ENCODE measurements at places on chromosomes 5 and 9.

- DNase-seq: no peak
These were observed 9.4 kb downstream of the OR2K2 start for GRCh38 chr9:111320631-111321030.

DNA sequence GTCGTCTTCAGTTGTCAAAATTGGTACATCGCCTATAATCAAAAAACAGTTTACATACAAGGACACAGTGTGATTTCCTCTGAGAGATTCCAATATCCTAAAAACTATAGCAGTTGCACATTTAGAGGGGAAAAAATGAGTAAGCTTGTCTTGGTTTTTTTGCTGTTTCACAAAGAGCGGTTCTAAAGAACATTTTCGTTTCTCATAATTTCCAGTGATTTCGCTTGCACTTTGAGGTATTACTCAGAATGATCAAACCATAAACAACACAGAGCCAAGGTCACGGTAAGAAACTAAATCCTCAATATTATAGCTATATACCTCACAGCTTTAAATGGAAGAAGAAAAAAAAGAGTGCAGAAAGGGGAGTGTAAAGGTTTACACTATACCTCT lies 861 bp downstream of the MTX3 start:
- DNase-seq: no peak

- no peak for DNase-seq
These were observed 215.2 kb upstream of the ELAVL2 start for GRCh38 chr9:24041160-24041690.

- no peak for DNase-seq
These were observed 691.2 kb downstream of the TLR4 start for GRCh38 chr9:118395415-118395814.

- DNase-seq: no peak
These were observed 312.2 kb downstream of the SPOCK1 start for GRCh38 chr5:137186759-137187461.

DNA sequence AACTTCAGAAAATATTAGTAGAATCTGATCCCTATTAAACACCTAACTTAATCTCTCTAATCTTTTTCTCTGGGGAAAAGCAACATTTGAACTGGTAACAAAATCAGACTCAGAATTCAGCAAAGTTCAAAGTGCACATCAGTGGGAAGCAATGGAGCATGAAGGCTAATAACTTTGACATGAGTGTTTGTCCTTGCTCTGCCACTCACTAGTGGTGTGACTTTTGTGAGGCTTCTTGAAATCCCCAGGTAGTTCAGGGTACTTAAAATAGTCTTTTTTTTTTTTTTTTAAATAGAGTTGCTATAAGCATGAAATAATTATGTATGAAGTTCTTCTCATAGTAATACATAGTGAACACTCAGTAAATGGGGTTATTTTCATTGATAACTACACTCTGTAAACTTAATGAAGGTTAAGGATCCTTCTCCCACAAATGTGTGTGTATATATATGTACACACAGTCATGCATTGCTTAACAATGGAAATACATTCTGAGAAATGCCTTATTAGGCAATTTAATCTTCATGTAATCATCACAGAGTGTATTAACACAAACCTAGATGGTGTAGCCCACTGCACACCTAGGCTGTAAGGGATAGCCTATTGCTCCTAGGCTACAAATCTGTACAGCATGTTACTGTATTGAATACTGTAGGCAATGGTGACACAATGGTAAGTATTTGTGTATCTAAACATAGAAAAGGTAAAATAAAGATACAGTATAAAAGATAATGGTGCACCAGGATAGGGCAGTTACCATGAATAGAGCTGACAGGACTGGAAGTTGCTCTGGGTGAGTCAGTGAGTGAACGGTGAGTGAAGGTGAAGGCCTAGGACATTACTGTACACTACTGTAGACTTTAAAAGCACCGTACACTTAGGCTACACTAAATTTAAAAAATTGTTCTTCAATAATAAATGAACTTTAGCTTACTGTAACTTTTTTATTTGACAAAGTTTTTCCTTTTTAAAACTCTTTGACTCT lies 73.3 kb upstream of the HMHB1 start:
- DNase-seq: no peak

DNA sequence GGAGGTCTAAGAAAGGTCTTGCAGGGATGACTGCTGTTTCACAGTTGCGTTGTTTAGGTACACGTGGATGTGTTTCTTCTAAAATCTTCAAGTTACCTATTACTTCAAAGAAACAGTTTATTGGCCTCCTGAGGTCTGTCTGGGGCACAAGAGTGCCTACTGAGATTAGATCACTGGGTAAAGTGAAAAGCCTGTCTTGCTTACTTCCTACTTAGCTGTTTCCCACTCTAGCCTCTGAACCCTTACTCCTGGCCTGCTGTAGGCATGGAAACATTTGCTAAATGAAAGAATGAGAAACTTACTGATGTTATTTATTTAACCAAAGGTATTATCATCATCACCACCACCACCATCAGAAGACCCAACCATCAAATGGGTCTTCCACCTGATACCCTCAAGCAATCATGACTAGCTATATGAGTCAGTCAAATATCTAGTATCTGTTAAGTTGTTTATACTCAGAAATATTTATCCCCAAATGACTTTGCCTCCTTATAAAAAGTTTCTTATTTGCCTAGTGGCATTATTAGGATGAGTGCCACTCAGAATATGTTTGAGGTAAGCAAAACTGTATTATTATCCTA lies 92.5 kb downstream of the ELAVL2 start:
- DNase-seq: no peak

GRCh38 chr9:112361601-112362000 lies 18.3 kb upstream of the HSDL2 start:
- DNase-seq: no peak

- DNase-seq: no peak
These were observed 239.3 kb upstream of the SGCD start for GRCh38 chr5:156087577-156088110.

- DNase-seq: no peak
These were observed 4.7 kb downstream of the MYORG start for GRCh38 chr9:34371886-34372466.

DNA sequence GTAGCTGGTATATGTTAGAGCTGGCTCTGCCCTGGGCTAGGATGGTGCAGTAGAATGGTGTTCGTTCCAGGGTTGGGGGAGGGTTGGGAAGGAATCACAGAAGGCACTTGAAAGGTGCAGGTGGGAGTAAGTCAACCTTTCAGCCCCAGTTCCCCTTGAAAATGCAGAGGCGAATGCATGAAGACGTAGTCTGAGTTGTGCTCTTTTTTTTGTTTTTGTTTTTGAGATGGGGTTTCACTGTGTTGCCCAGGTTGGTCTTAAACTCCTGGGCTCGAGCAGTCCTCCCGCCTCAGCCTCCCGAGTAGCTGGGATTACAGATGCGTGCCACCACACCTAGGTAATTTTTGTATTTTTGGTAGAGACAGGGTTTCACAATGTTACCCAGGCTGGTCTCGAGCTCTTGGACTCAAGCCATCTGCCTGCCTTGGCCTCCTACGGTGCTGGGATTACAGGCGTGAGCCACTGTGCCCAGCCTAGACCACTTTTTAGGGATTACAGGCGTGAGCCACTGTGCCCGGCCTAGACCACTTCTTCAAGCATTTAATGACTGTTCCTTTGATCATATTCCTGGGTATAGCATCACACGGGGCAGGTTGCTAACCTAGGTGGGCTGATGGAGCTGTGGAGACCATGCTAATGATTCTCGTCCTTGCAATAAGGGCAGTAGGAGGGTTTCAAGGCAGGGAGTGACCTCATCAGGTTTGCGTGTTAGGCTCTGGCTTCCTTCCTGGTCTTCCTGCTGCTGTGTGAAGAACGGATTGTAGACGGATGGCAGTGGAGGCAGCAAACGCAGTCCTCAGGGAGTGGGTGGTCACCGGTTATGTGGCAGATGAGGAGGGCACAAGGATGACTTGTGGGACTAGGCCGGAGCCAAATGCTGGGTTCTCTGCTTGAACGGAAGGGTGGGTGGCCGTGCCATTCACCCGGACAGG lies 13.7 kb downstream of the EHMT1 start:
- DNase-seq: no peak

GRCh38 chr9:32426278-32426939 lies 42.0 kb downstream of the ACO1 start:
- DNase-seq: no peak

DNA sequence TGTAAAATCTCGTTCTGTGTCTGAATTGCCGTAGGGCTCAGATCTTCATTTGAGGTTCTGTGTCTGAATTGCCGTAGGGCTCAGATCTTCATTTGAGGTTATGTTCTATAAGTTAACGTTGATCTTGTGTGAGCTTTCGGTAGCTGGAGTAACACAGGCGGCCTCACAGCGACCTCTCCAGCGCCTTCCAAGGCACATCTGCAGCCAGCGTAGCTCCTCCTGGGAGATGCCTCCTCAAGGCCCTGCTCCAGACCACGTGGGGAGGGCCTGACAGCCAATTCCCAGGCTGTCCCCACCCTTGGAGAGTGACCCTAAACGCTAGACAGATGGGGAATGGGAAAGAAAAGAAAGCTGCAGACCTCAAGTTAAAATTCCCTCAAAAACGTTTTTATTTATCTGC lies 8.7 kb upstream of the AHRR start:
- no peak for DNase-seq

- DNase-seq: no peak
These were observed 43.9 kb downstream of the PDZD2 start for GRCh38 chr5:31682851-31683250.

DNA sequence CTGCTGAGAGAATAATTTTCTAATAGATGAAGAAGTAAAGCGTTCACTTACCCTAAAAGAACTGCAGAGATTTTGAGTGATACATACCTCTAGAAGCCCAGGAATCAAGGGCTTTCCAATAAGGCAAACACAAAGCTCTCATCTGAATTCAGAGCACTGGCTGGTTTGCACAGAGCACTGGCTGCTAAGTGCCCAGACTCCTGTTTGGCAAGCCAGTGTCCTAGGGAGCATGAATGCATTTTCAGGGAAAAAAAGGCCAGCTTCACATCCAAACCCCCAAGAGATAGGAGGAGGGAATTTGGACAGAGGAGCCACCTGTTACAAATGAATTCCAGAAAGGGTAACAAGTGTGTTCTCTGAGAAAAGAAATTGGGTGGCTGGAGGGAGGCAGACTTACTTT lies 65.3 kb downstream of the ARSB start:
- DNase-seq: no peak

DNA sequence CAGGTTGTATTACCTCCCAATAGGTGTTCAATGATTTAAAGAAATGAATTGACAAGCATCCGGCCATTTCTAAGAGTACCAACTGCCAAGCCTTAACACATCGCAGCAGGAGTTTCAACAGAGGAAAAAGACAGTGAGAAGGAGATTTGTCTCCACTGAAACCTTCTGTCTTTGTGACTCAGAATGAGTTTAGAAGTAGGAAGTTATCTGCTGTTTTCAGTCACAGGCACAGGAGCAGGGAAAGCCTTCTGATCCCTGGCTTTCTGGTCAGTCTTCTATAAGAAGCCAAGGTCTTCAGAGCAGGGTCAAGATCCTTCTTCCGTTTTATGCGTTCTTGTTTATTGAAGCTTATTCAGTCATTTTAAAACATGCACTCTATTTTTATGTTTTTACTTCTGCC lies 390.7 kb upstream of the PCSK5 start:
- no peak for DNase-seq

GRCh38 chr5:18745988-18746615 lies 1111.8 kb downstream of the TAF11L14 start:
- DNase-seq: peak; percentile 47

GRCh38 chr9:111449705-111450104 lies 34.5 kb downstream of the ECPAS start:
- DNase-seq: no peak

DNA sequence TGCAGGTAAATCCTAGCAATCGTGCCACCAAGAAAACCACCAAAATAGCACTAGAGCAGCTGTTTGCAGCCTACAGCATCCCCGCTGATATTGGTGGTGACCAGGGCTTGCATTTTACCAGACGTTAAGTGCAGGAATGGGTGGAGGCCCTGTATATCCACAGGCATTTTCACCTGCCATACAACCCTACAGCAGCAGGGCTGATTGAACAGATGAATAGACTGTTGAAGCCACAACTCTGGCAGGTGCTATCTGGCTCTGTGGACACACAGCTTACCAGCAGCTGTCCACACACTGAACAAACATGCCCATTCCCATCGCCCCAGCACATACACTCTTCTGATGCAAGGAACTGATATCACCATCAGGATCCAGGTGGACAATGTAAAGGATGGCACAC lies 154.5 kb upstream of the APC start:
- no peak for DNase-seq

GRCh38 chr9:757246-757881 lies 84.1 kb upstream of the DMRT1 start:
- peak; percentile 7 for DNase-seq

DNA sequence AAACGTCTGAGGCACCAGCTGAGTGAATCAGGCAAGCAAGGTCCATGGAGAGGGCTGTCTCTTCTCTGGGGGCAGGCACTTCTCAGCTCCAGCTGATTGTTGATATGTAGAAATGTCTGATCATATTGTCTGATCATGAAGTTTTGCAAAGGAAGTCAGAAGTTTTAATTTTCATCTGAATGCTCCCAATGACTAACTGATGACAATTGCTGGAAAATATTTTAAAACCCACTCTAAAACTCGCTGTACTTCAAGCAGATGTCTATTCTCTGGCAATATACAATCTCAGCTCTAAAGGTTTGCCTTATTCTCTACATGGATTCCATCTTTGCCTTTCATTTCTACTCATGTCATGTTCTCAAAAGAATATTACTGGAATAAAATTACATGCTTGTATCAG lies 12.7 kb downstream of the PLK2 start:
- DNase-seq: no peak

- DNase-seq: no peak
These were observed 98.9 kb downstream of the CFAP95 start for GRCh38 chr9:69919461-69920061.

DNA sequence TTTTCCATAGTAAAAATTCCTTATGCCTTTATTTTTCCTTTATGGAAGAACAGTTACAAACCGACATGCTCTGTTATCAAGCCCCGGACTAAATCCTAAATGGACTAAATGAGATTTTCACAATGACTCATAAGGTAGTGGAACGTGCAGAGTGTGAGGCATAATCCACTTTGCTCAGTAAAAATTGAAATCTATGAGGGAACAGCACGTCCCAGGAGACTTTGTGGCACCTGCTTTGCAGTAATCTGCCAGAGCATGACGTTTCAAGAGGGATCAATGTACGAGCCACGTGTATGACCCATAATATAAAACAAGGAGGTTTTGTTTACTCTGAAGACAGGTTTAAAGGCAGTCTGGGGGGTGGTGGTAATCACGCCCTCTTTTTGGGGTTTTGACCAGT lies 83.8 kb upstream of the GNA14 start:
- no peak for DNase-seq

- DNase-seq: no peak
These were observed 38.6 kb upstream of the TDRD7 start for GRCh38 chr9:97373331-97373730.

- DNase-seq: no peak
These were observed 2.0 kb downstream of the TMEM268 start for GRCh38 chr9:114613087-114613486.

- peak; percentile 35 for DNase-seq
These were observed 5.4 kb downstream of the IPPK start for GRCh38 chr9:92664394-92665152.
